Left kidney (tissue), 8 donors: ENCODE measurements at places on chromosomes 12 and 14. TPM values are rescaled to one million over a fixed set of nuclear protein-coding genes. Genes with fewer than 3 reads are reported as not detected.

PRKD1 gene
- polyA plus RNA-seq, result 34.7 TPM

PITPNM2 gene
- polyA plus RNA-seq, result 6.5 TPM

TAS2R10 gene
- 4.4 TPM for polyA plus RNA-seq

ARHGEF25 gene
- polyA plus RNA-seq, result 30.5 TPM

RASAL1 gene
- polyA plus RNA-seq, result 6.3 TPM

- no peak for DNase-seq
These were observed 34.5 kb downstream of the HMGA2 start for GRCh38 chr12:65858831-65859230.

DNA sequence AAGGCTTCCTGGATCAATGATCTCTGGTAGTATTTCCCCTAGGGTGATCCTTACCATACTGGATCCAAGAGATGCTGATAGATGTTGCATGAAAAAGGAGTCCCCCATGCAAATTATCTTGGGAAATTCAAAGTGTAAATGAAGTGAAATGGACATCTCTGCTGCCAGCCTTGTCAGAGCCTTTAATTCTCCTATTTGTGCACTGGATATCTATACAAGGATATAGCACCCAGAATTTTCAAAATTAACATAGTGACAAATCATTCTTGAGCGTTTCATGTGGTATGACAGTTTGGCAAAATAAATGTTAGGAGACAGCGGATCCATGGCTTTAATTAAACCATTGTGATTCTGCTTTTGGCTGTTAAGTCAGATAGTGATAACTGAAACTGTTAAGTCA is 260.9 kb downstream of the KSR2 start:
- no peak for DNase-seq

DNA sequence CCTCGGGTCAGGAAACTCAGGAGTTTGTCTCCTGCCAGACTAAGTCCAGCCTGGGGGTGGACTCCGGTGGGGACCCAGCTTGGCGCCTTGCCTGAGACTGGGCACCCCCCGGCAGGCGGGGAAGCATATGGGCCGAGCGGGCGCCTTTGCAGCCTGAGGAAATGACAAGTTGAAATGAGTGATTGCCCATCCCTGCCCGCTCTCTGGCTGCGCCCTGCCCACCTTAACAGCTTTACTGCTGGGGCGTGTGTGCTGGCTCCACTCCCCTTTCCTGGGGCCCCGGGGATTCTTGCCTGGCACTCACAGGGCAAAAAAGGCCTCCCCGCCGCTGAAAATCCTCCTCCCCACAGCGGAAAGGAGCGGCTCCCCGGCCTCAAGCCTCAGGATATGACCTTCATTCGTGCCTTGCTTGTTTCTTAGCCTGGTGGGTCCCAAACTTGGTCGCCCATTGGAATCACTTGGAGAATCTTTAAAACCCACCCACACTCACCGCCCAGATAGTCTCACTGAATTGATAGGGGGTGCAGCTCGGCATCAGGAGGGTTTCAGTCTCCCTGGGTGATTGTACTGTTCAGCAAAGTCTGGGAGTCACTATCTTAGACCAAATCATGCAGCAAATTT is 1.5 kb downstream of the RFLNA start:
- no peak for DNase-seq

DNA sequence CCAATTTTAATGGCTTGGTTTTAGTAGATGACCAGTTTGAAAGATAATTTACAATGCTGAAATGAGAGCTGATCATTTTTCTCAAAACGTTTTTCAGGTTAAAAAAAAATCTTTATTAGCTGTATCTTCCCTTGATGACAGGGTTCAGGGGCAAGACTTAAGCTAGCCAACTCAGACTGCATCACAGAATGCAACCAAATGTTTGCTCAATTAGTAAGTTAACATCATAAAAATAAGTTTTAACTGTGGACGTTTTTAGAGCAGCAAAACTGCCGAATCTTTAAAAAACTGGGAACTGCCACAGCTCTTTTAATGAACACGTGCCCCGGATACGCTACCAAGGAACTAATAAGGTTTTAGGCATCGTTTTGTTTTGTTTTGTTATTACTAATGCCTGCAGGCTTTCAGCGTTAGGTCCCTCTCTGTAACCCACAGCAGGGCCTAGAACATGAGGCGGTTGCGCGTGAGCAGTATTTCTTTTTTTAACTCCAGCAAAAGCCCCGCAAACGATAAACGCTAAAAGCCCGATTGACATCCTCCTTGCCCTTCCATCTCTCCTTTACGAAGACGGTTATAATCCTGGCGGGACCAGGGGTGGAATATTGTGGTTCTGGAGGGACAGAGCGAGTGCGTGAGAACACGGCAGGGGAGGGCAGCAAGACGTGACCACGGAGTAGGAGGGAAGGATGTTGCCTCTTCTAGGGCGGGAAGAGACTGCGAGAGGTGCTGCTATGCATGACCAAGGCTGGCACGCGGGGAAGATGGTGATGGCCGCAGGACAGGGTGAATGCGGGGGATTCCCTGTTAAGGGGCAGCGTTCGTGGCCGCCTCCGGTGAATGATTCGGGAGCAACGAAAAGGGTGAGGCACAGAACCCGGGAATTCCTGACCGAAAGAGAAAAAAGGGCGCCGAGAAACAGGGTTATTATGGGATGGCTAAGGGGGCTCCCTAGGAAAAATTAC is 652 bp downstream of the SUPT16H start:
- DNase-seq, result peak; percentile 18

DNA sequence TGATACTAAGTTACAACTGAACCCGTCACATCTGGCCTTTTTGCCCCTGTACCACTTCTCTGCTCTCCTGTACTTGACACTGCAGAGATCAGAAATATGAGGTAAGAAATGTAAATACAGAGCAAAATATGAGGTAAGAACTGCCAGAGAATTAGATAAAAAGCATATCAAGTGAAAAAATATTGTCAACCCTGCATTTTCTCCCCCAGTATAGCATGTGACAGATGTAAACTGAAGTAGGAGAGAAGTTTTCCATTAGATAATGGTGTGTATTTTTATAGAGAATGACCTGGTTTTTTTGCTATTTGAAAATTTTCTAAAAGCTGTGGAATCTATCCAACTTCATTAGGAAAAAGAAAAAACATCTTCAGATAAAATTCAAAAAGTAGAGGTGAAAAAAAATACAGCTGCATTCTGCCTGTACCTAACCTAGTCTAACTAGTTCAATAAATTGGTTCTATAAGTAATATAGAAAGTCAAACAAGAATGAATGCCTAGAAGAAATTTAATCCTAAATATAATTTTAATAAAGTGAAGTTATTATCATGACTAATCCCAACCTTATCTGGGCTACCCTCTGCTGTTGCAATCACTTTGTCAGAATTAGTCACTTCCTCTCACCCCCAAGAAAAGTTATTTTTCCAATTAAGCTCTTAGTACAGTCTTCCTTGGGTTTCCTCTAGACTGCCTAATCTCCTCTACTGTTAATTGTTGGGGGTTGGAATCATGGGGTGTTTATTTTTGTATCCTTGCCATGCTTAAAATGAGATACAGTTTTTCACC is 210.0 kb downstream of the RASSF9 start:
- no peak for DNase-seq

DNA sequence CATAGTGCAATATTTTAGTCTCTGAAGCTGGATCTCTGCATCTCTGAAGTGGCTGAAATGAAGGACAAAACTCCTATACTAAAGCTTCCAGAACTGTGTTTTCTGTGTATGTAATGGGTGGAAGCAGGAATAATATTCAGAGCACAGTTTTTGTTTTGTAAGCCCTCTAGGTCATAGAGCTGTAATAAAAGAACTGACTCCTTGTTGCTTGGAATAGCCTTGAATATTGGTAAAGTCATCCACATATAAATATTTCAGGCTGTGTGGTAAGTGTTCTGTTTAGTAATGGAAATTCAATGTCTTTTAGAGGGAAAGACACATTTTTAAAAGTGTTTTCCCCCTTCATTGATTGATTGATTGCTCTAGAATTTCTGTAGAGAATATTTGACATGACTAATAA is 18.2 kb upstream of the AKAP6 start:
- no peak for DNase-seq

DNA sequence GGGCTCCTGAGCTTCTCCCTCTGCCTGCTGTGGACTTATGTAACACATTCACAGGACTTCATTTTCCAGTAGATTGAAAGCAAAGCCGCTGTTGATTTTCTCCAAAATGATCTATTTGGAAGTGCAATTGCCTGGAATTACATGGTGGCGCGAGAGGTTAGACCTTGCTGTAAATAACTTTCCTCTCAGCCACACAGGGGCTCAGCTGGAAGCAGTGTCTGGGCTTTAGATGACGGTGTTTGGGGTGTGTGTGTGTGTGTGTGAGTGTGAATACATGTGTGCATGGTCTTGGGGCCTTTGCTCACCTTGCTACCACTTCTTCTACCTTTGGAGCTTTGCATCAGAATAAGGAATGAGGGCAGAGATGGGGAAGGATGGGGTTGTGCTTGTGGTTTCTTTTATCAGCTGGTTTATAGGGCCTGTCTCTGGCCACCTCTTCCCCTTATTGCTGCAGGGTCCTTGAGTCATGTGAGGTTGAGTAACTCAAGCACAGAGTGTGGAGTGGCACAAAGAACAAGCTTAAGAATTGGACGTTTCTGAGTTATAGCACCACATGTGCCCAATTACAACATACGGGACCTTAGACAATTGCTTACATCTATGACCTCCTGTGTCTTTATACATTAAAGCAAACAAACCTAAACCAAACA is 280.6 kb downstream of the NRXN3 start:
- no peak for DNase-seq
